ENCODE measurements at places on chromosomes 3 and 15.

DNA sequence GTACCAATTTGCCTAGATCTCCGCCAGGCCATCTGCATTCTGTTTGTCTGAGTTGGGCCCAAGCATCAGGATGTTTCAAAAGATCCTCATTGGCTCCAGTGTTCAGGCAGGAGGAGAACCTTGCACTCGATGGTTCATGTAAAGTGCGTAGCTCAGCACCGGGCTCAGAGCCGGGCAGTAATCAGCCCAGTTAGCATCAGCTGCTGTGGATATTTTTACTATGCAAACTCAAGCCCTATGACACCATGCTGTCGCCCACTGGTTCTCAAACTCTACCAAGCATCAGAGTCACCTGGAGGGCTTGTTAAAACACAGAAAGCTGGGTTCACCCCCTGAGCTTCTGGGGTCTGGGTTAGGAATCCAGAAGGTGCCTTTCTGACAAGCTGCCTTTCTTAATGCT, 310.8 kb downstream of the SHQ1 start:
- no peak for DNase-seq

GRCh38 chr3:47578119-47578632, 489 bp downstream of the CSPG5 start:
- peak; percentile 36 for DNase-seq

GRCh38 chr15:58504674-58505234, 73.0 kb downstream of the LIPC start:
- DNase-seq, result no peak

- DNase-seq, result no peak
Measured at GRCh38 chr15:25939122-25939521, 76.0 kb upstream of the ATP10A start.

DNA sequence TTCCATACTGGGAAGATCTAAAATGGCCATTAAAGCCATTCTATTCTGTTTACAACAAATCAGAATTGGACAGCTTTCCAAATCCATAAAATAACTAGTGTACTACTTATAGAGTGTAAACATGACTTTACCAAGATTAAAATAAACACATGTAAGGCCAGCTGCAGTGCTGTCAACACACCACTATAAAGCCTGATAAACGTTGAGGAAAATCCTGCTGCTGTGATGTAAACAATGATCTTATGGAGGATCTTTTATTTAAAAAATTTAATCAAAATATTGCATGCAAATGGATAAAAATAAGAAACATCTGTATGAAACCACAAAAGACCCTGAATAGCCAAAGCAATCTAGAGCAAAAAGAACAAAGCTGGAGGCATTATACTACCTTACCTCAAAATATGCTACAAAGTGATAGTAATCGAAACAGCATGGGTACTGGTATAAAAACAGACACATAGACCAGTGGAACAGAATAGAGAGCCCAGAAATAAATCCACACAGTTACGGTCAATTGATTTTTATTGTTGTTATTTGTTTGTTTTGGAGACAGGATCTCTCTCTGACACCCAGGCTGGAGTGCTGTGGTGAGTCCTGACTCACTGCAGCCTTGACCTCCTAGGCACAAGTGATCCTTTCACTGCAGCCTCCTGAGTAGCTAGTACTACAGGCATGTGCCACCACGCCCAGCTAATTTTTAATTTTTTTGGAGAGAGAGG, 428.8 kb upstream of the C2CD4B start:
- no peak for DNase-seq

- no peak for DNase-seq
Measured at GRCh38 chr3:79012530-79012913, 755.3 kb downstream of the ROBO1 start.

GRCh38 chr15:80967451-80967850, 22.2 kb downstream of the MESD start:
- DNase-seq, result no peak

- DNase-seq, result peak; percentile 6
Measured at GRCh38 chr3:44104668-44105321, 136.9 kb upstream of the TOPAZ1 start.

- peak; percentile 94 for DNase-seq
Measured at GRCh38 chr3:125374996-125375941, at the start of gene ZNF148. TSS of gene ZNF148 (minus strand) at chr3:125375325. CDS start at chr3:125313640, 61,685 bp downstream.

DNA sequence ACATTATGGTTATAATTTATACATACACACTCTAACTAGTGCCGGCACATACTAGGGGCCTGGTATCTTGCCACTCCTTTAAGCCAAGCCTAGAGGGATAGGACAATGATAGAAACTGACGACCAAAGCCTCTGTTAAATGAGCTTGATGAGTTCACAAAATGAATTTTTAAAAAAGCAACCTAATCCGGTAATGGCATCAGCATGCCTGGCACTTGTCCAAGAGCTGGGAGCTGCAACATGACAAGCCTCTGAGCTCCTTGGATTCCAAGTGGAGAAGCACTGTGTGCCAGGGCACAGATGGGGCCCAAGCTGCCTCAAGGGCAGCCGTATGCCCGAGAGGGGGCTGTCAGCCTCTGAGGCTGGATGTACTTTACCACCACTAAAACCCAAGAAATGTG, 9.7 kb downstream of the ETV5 start:
- DNase-seq, result peak; percentile 3

- DNase-seq, result peak; percentile 38
Measured at GRCh38 chr3:158845765-158846350, 44.0 kb downstream of the MFSD1 start.

GRCh38 chr3:133899311-133899710, 3.6 kb upstream of the RAB6B start:
- DNase-seq, result peak; percentile 46

GRCh38 chr3:29454161-29454611, 173.3 kb downstream of the RBMS3 start:
- DNase-seq, result no peak

- no peak for DNase-seq
Measured at GRCh38 chr3:53806182-53807116, 39.8 kb downstream of the CHDH start.

DNA sequence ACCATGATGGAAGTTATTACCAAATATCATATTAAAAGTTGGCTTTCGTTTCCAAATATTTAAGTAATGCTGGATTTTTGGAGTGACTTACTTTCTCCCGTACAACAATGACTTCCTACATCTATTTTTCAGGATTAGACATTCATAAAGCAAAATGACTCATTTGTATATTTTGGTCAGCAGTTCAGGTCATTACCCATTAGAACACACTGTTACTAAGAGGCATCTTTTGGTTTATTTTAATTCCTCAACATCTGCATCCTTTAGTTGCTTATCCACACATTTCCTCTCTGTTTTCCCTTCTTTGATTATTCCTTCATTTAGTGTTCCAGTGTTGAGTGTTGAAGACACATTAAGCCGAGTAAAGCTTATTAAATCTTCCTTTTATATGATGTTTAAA, 348.2 kb downstream of the NAALADL2 start:
- DNase-seq, result no peak

- DNase-seq, result no peak
Measured at GRCh38 chr3:45441584-45442310, 53.4 kb downstream of the LARS2 start.

DNA sequence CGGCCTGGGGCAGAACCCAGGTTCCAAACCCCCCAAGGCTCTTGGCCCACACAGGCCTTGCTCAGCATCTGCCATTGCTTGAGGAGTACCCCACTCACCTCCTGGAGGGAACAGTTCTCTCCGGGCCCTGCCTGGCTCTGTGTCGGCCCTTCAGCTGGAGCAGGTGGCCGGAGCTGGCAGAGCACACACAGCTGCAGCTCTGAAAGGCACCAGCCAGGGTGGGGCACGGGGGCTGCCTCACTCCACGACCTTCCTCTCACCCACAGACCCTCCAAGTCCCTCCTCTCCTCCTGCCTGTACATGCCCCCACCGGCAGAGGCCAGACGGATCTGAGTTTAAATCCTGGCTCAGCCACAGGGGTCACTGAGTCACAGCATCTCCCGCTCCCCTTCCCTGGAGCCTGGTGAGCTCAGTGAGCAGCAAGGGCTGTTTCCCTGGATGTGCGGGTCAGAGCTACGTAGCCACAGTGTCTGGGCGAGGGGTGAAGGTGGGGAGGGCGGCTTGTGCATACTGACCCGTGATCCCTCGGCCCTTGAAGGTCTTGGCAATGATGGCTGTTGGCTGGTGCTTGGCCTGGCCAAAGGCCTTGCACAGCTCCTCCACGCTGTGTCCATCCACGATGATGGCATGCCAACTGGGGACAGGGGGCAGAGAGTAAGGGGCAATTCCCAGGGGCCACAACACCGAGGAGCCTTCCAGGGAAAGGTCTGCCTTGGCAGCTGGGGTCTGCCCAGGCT, 23.0 kb downstream of the TKT start:
- no peak for DNase-seq

DNA sequence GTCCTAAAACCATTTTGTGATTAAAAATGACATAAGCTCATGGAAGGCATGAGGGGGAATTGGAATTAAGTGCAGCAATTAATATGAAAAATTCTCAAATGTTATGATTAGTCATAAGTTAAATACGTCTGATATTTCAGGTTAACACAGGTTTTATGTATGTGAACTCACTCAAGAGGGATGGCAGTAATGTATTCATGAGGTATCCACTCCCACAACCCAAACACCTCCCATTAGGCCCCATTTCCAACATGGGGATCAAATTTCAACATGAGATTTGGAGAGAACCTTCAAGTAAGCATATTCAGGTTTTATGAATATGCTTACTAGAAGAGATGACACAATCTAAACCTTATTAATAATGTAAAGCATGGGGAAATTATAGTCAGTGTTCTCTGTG, 41.6 kb upstream of the IL20RB start:
- DNase-seq, result no peak

Data from OCI-M1 (cell line).